ENCODE measurements at places on chromosomes 1 and 21.

- DNase-seq: no peak
Measured at GRCh38 chr21:43781846-43782245, 5.7 kb upstream of the CSTB start.

GRCh38 chr1:46940307-46940706 lies 969 bp downstream of the CYP4A11 start:
- DNase-seq: no peak

DNA sequence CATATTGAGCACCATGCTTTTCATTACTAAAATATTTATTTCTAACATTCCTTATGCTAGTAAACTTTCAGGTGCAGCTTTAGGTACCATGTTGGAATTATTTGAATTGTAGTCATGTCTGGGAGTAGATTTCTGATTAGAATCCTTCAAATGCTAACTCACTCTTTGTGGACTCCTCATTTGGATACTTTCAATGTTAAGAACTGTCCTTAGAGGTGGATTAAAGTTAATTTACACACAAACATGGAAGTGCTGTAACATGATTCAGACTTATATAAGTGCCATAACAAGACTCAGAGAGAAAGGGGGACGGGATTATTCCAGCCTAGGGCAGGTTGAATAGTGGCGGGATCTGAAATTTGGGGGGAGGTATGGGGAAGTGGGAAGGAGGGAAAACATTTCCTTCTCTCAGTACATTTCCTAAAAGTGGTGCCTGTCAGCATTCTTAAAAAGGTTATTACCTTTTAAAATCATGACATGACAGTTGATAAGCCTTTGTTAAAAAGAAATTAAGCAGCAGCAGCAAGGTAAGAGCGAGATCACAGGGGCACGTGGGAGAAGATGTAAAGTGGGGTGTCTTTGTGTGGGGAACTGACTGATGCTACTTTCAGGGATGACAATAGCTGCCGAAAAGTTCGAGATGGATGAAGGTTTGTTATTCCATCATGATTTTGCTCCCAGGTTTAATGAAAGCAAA lies 44.4 kb downstream of the HHAT start:
- no peak for DNase-seq

GRCh38 chr1:33524586-33524985 lies 52.1 kb downstream of the ZSCAN20 start:
- no peak for DNase-seq

Data from iPS DF 6.9 (cell line).